ENCODE measurements at places on chromosomes 4 and X.

DNA sequence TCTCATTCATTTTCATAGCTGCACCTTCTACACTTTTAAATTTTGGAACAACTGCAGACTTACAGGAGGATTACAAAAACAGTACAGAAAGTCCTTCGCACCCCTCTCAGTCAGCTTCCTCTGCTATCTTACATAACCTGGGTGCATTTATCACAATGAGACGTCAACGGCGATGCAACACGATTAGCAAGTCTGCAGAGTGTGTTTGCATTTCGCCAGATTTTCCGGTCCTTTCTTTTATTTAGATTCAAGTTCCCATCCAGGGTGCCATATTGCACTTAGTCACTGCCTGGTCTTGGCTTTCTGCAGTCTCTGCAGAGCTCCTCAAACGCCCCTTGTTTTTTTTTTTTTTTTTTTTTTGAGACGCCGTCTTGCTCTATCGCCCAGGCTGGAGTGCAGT lies 85.9 kb downstream of the ASMT start:
- no peak for DNase-seq

- peak; percentile 32 for DNase-seq
These were observed 304.5 kb upstream of the DIPK2B start for GRCh38 chrX:45505214-45505613.

GRCh38 chr4:38917481-38918025 lies 49.9 kb downstream of the FAM114A1 start:
- DNase-seq: no peak

GRCh38 chrX:25068340-25068739 lies 52.6 kb upstream of the ARX start:
- no peak for DNase-seq
